ENCODE measurements at places on chromosomes 12 and 14.

- no peak for DNase-seq
- H3K27me3 ChIP-seq, result peaks cover 16% of the 10 kb centered on the region
- no peak overlapping the region for H3K27ac ChIP-seq
- no peaks in the 10 kb centered on the region for H3K4me1 ChIP-seq
- no peak overlapping the region for H3K4me3 ChIP-seq
These were observed 102.1 kb downstream of the FIGNL2 start for GRCh38 chr12:51746416-51746815.

- peaks cover 2% of the 10 kb centered on the region for H3K27me3 ChIP-seq
- no peak overlapping the region for H3K4me3 ChIP-seq
- H3K36me3 ChIP-seq, result no peaks in the 10 kb centered on the region
These were observed 180.6 kb upstream of the PRMT8 start for GRCh38 chr12:3310271-3311026.

GRCh38 chr14:51707327-51707726 is 55.6 kb downstream of the FRMD6 start:
- no peaks in the 10 kb centered on the region for H3K27me3 ChIP-seq
- no peak overlapping the region for H3K4me3 ChIP-seq
- DNase-seq, result no peak
- H3K27ac ChIP-seq, result no peak overlapping the region
- H3K36me3 ChIP-seq, result no peaks in the 10 kb centered on the region

GRCh38 chr14:54718046-54718445 is 151.1 kb downstream of the SAMD4A start:
- H3K27me3 ChIP-seq, result peaks cover 36% of the 10 kb centered on the region
- H3K4me1 ChIP-seq, result peaks cover 16% of the 10 kb centered on the region
- H3K36me3 ChIP-seq, result no peaks in the 10 kb centered on the region
- H3K27ac ChIP-seq, result no peak overlapping the region
- DNase-seq, result no peak
- H3K4me3 ChIP-seq, result no peak overlapping the region

- no peak overlapping the region for H3K4me3 ChIP-seq
- H3K27ac ChIP-seq, result no peak overlapping the region
- peaks cover 13% of the 10 kb centered on the region for H3K4me1 ChIP-seq
- no peaks in the 10 kb centered on the region for H3K27me3 ChIP-seq
These were observed 27.4 kb upstream of the DDHD1 start for GRCh38 chr14:53180272-53181221.

DNA sequence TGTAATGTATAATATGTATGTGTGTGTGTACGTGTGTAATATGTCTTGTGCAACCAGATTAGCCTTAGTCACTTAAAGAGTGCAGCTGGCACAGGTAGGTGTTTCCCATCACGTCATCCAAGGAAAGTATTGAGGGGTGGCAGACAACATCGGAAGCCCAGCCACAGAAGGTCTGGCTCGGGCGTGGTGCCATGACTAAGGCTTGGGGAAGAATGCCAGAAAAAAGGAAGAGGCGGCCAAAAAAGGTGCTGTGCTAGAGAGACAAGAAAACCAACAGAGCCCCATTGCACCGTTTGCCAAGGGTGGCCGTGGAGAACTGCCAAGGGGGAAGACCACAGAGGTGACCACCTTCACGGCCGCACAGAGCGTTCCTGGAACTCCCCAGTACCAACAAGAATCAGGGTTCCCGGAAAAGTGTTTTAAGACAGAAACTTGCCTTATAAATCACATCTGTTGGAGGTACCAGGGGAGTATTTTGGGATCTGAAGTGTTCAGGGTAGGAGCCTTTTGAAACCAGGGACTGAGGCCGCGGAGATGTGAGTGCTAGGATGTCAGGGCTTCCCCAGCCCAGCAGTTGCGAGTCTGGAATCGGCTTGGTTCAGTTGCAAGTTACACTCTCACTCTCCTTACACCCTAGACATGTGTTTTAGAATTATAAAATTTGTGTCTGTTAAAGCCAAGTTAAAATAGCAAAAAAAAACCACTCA is 131.2 kb upstream of the DYRK2 start:
- H3K36me3 ChIP-seq, result no peaks in the 10 kb centered on the region

- H3K4me1 ChIP-seq, result no peaks in the 10 kb centered on the region
- no peaks in the 10 kb centered on the region for H3K36me3 ChIP-seq
- H3K27me3 ChIP-seq, result peaks cover 14% of the 10 kb centered on the region
- DNase-seq, result no peak
- no peak overlapping the region for H3K27ac ChIP-seq
These were observed 158.6 kb downstream of the DICER1 start for GRCh38 chr14:94998685-94999084.

- peaks cover 8% of the 10 kb centered on the region for H3K4me1 ChIP-seq
- no peaks in the 10 kb centered on the region for H3K27me3 ChIP-seq
- no peak for DNase-seq
- no peak overlapping the region for H3K4me3 ChIP-seq
These were observed 7.5 kb downstream of the SLC25A29 start for GRCh38 chr14:100298551-100299237.

GRCh38 chr12:54404061-54405004 is 14.7 kb downstream of the ITGA5 start:
- peaks cover 15% of the 10 kb centered on the region for H3K4me1 ChIP-seq
- peaks cover 78% of the 10 kb centered on the region for H3K36me3 ChIP-seq
- DNase-seq, result no peak
- H3K27me3 ChIP-seq, result no peaks in the 10 kb centered on the region
- H3K4me3 ChIP-seq, result no peak overlapping the region

DNA sequence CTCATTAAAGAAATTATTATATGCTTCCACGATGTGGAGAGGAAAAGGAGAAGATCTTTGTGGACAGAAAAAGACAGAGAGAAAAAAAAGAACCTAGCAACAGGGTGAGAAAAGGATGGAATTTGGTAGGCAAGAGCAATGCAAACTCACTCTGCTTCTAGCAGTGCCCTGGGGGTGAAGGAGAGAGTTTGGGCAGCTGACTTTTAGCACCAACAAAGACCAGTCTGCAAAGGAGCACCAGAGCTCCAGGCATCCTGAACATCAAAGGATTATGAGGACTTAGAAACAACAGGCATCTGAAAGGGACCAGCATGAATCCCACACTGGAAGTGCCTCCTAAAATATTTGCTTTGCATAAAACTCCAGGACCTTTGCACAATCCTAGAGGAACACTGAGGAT is 32.8 kb upstream of the RERG start:
- no peak overlapping the region for H3K4me3 ChIP-seq
- no peak for DNase-seq
- H3K27ac ChIP-seq, result no peak overlapping the region
- H3K4me1 ChIP-seq, result no peaks in the 10 kb centered on the region
- no peaks in the 10 kb centered on the region for H3K36me3 ChIP-seq

DNA sequence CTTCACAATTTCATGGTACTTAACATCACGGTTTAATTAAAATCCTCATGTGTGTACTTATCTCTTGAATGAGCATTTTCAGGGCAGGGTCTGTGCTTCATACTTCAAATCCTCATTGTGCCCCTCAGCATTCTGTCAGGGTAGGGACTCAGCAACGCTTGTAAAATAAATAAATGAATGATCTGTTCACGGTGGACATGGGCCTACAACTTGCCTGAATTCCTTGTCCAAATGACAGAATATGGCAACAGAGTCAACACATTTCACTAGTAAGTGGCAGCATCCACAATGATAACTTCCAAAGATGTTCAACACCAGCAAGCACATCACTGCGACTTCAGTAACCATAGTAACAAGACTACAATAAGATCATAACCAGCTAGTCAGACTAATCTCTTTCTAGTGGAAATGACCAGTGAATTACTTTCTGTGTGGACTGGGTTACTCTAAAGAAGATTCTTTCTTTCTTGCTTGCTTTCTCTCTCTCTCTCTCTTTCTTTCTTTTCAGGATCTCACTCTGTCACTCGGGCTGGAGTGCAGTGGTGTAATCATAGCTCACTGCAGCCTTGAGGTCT is 14.5 kb upstream of the GNPTAB start:
- no peak for DNase-seq
- no peaks in the 10 kb centered on the region for H3K27me3 ChIP-seq

DNA sequence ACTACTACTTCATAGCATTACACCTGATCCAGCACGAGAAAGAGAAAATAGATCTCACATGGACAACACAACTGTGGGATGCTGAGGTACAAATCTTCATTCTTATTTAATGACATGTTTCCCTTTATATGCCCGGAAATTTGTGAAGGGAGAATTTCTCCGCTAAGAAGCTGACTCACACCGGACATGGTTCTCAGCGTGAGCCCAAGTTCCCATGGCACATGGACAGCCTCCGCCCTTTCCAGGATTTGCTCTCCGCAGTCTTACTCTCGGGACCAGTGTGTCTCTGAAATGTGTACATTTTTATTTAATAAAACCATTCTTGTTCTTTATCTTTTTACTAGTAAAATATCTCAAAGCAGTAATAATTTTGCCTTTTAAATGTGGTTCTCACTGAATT is 1154.8 kb downstream of the TMEM121 start:
- no peak overlapping the region for H3K4me3 ChIP-seq
- H3K27ac ChIP-seq, result no peak overlapping the region
- no peaks in the 10 kb centered on the region for H3K4me1 ChIP-seq
- no peak for DNase-seq

DNA sequence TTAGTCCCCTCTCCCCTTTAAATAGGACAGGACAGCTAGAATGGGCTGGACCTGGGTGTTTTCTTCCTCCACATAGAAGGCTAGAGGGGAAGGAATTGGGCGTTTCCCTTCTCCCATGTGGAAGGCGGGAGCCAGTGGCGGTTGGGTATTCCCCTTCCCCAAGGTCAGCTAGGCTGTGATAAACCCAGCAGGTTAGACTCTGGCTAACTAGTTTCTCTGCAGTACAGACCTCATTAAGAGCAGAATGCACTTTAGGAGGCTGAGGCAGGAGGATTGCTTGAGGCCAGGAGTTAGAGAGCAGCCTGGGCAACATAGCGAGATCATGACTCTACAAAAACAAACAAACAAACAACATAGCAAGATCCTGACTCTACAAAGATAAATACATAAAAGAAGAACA is 92.6 kb downstream of the BEGAIN start:
- no peak overlapping the region for H3K4me3 ChIP-seq
- peaks cover 2% of the 10 kb centered on the region for H3K4me1 ChIP-seq
- no peaks in the 10 kb centered on the region for H3K36me3 ChIP-seq
- no peak for DNase-seq
- peaks cover 2% of the 10 kb centered on the region for H3K27me3 ChIP-seq

GRCh38 chr12:104473374-104473983 is 16.7 kb downstream of the CHST11 start:
- H3K4me1 ChIP-seq, result peaks cover 81% of the 10 kb centered on the region
- no peaks in the 10 kb centered on the region for H3K27me3 ChIP-seq
- no peak for DNase-seq
- H3K4me3 ChIP-seq, result peak overlapping the region; percentile 73

DNA sequence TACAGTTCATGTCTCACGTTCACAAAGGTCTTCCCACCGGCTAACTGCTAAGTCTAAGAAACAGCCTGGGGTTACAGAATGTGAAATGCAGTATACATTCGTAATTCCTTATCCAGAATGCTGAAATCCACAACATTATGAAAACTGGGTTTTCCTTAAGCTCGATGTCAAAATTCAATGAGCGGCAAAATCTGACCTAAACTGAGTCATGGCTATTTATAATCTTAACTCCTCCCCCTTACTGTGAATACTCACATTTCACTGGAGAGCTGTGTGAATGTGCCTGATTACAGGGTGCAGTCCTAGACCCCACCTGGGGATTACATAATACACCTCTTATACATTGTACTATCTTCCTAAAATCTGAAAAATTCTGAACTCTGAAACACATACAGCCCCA is 35.3 kb downstream of the STX2 start:
- H3K4me1 ChIP-seq, result peaks cover 3% of the 10 kb centered on the region
- no peak overlapping the region for H3K4me3 ChIP-seq
- H3K36me3 ChIP-seq, result peaks cover 49% of the 10 kb centered on the region

DNA sequence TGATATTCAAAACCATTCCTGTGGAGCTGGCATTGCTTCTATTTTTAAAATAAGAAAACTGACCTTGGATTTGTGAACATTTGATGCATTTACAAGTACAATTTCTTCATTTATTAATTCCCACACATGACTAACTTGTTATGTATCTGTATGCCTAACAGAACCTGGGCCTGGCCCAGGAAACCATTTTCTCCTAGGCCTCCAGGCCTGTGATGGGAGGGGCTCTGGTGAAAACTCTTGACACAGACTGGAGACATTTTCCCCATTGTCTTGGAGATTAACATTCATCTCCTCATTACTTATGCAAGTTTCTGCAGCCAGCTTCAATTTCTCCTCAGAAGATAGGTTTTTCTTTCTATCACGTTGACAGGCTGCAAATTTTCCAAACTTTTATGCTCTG is 42.0 kb downstream of the GLIPR1L2 start:
- no peak overlapping the region for H3K4me3 ChIP-seq
- no peak overlapping the region for H3K27ac ChIP-seq
- peaks cover 7% of the 10 kb centered on the region for H3K27me3 ChIP-seq
- no peak for DNase-seq
- H3K4me1 ChIP-seq, result peaks cover 3% of the 10 kb centered on the region

DNA sequence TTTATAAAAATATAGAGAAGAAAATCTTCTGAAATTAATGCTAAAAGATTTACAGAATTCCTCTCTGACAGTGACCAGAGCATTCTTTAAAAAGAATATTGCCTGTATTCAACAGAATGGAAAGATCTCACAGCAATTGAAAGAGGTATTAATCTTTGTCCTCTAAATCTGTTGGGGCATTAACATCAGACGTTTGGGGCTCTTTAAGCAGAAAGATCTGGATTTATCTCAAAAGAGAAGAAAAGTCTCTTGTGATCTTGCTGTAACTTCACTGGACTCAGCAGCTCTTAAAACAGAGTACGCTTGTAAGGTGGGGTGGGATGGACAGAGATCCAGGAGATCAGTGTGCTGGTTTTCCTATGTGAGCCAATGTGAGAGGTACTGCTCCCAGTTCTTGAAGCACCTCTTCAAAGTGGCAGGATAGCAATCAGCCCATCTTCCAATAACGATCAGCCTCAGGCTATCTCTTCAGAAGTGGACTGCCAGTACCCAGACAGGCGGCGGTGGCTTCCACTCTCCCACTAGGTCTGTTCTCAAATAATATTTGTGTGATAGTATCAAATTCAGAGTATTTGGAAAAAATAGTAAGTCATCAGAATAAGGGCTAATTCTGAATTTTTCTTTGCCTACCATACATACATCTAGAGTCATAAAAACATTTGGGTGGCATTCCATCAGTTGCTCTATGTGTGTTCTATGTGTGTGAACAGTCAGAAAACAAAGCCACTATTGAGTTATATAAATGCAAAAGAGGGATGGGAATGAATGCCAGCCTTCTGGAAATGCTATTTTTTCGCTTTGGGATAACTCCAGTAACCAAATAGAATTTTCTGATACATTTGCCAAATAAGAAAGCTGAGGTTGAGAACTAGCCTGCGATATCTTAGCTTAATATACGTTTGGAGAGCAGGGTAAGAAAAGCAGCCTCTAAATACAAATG is 237.4 kb upstream of the RGS6 start:
- H3K27ac ChIP-seq, result no peak overlapping the region
- no peak overlapping the region for H3K4me3 ChIP-seq
- H3K4me1 ChIP-seq, result peaks cover 51% of the 10 kb centered on the region
- DNase-seq, result no peak
- H3K27me3 ChIP-seq, result no peaks in the 10 kb centered on the region

DNA sequence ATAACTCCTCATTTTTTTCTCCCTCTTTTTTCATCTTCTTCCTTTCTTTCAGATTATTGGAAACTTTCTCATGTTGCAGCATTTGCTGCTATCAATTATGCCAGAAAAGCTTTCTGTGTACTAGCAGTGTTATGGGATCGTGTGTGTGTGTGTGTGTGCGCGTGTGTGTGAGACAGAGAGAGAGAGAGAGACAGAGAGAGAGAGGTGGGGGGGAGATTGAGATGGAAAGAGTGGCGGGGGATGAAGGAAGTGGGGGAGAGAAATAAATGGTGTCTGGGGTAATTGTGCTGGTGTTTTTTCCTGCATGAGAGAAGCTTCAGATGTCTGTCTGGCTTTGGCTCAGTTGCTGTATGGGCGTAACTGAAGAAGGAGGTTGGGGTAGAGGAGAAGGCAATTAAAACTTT is 268.9 kb downstream of the RAD51B start:
- H3K4me1 ChIP-seq, result peaks cover 2% of the 10 kb centered on the region
- no peak for DNase-seq
- no peak overlapping the region for H3K27ac ChIP-seq
- no peak overlapping the region for H3K4me3 ChIP-seq
- H3K27me3 ChIP-seq, result no peaks in the 10 kb centered on the region
- no peaks in the 10 kb centered on the region for H3K36me3 ChIP-seq

All from T-helper 2 cell treated with Interferon-gamma antibody and Interleukin-4, amounts not matched to agents 5 μg/mL and 100 μg/mL, for 36 hours (primary cell).